NCI-H1417 (cell line): ENCODE measurements at places on chromosomes 1 and 21.

GRCh38 chr1:220521778-220522177, 6.2 kb upstream of the MARK1 start:
- DNase-seq: peak; percentile 89

GRCh38 chr1:184376369-184376768, 10.5 kb upstream of the C1orf21 start:
- DNase-seq: no peak

- DNase-seq: no peak
Measured at GRCh38 chr1:71787699-71788098, 494.6 kb downstream of the NEGR1 start.

DNA sequence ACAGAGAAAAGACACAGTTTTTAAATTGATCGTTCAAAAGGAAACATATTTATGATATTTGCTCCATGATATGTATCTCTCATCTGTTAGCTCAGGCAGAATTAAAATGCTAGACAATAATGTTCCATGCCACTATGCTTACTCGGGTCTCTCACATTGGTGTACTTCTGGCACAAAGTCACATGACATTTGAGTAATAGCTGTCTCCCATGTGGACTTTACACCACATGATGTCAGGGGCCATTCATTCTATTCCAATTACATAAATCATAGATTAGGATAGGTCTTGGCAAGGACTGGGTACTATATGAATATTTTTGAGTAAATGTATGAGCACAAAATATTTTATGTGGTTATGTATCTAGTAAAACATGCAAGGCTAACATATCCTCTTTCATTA, 648.4 kb downstream of the PLA2G4A start:
- no peak for DNase-seq
